ENCODE measurements at places on chromosomes 11 and 22.

GRCh38 chr11:81888391-81888790, 845.3 kb downstream of the FAM181B start:
- DNase-seq = no peak

GRCh38 chr11:15128621-15129020, 13.9 kb downstream of the INSC start:
- no peak for DNase-seq

DNA sequence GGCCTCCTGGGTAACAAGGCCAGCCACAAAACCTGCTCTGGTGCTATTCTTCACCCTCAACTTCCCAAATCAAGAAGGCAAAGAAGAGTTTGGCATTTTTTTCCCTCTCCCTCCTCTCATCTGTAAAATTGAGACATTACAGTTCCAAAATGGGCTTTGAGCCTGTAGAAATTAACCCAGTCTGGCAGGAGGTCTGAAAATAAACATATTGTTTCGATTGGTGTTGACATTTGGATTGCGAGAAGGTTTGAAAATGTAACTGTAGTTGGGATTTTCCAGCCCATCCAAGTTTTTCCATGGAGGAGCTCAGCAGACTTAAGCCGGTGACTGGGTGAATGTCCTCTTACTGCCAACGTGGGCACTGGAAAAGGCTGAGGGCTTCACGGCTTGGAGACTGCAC, 35.0 kb upstream of the ALX4 start:
- no peak for DNase-seq

GRCh38 chr11:86241956-86242535, 2.5 kb upstream of the EED start:
- DNase-seq = no peak

GRCh38 chr22:40429481-40429880, 59.1 kb downstream of the SGSM3 start:
- no peak for DNase-seq

GRCh38 chr22:50207383-50208140, 6.8 kb downstream of the SELENOO start:
- DNase-seq = no peak

- no peak for DNase-seq
Observed at GRCh38 chr11:112689851-112690250, 271.4 kb upstream of the NCAM1 start.

GRCh38 chr11:134997652-134998320, 585.7 kb upstream of the B3GAT1 start:
- no peak for DNase-seq

- no peak for DNase-seq
Observed at GRCh38 chr11:57430952-57431351, 4.0 kb upstream of the SLC43A3 start.

DNA sequence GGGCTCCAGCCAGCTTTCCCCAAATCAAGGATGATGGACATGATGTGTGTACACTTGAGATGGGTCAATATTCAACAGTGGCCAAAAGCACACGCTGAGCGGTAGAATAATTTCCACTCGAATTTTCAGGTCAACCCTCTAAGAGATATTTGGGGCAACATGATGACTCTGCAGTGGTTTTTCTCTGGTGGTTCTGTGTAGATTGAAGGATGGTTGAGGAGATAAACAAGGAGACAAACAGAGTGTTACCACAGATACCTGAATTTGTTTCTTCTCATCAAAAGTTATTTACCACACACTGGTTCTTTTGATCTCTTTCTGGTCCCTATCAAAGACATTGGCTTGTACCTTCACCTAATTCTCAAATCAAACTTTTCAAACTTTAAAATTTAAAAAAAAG, 242.0 kb downstream of the ETS1 start:
- DNase-seq = no peak

- DNase-seq = no peak
Observed at GRCh38 chr11:130300567-130300966, 14.2 kb downstream of the ZBTB44 start.
